ENCODE measurements at places on chromosomes 5 and 9. TPM values are rescaled to one million over a fixed set of nuclear protein-coding genes. Genes with fewer than 3 reads are reported as not detected.

DNA sequence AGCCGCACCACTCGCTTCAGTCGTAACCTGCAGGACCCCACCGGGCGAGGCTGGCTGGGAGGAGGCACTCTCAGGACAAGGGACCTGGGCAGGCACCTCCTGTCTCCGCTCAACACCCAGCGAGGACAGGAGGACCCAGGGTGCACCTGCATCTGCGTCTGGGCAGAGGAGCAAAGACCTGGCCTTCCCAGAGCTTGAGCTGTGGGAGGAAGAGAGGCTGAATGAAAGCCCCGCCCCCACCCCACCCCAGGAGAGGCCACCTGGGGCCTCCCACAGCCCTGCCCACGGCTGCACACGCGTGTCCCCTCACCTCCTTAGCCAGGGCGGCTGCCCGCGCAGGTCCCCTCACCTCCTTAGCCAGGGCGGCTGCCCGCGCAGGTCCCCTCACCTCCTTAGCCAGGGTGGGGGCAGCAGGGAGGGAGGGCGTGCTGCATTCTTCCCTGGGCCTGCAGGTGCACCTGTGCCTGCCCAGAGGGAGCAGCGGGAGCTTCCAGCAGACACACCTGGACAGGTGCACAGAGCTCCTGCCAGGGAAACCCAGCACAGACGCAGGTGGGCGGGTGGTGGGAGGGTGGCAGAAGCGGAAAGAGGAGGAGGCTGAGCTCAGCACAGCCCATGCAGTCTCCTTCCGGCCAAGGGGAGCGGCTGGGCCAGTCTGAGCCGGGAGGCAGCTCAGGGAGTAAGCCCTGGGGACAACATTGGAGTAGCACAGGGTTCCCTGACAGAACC, 18.5 kb upstream of the SLC12A7 start:
- H3K4me3 ChIP-seq, result no peak overlapping the region
- no peaks in the 10 kb centered on the region for H3K36me3 ChIP-seq
- H3K4me1 ChIP-seq, result no peaks in the 10 kb centered on the region

Gene UNC13B
- polyA plus RNA-seq, result 27.3 TPM

Gene SELENOP
- 0.35 TPM for polyA plus RNA-seq

Gene RORB
- not detected for polyA plus RNA-seq

Gene SLC1A3
- 0.13 TPM for polyA plus RNA-seq

Gene SLC35D2
- polyA plus RNA-seq, result 15.6 TPM

Gene CDC20B
- 0.22 TPM for polyA plus RNA-seq
